ENCODE measurements at places on chromosomes 1 and 21.

- no peak for DNase-seq
Observed at GRCh38 chr1:15719381-15720120, 16.5 kb upstream of the SLC25A34 start.

GRCh38 chr1:29961293-29962059, 725.2 kb downstream of the PTPRU start:
- DNase-seq, result no peak

DNA sequence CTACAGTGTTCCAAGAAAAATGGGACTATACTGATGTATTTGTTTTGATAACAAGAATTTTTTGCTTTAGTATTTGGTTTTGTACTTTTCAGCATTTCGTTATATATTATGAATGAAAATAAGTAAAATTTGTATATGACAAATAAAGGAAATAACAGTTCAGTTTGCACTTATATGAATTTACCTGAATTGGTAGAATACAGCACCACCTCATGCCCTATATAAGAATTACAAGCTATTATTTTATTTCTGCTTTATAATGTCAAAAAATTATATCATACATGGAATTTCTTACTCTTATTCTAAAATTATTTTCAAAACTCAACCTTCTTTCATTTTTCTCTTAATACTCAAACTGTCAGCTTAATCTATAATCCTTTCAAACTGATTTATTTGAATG, 14.6 kb downstream of the EFCAB7 start:
- DNase-seq, result no peak

DNA sequence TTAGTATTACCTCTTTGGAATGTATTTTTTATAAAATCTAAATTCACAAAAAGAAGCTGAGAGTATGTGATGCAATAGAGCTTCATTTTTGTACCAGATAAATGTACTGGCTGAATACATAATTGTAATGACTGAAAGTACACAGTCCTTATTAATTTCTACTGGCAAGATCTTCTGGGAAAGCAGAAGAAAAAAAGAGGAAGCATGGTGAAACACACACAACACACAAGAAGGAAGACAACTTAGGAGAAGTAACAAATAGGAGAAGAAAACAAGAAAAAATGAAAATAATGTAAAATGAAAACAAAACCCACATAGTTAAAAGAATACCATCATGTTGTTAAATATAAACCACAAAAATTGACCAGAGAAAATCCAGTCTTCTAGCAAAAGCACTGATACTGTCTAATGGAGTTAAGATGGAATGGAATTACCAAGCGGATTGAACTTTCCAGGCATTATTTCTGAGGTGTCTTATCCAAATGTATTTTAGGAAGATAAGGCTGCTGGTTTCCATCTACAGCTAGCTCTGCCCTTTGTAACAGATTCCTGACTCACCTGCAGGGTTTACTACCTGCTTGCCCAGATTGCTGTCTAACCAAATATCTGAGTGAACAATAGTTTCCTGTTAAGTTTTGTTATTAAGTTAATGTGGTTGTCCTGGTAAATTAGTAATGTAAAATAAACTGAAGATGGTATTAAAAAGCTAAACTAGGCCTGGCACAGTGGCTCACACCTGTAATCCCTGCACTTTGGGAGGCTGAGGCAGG, 4.5 kb upstream of the COP1 start:
- DNase-seq, result no peak

- DNase-seq, result peak; percentile 69
Observed at GRCh38 chr1:33181921-33182341, at the start of gene TRIM62. TSS of gene TRIM62 (minus strand) at chr1:33182043. CDS start at chr1:33181432, 611 bp downstream.

GRCh38 chr1:172375211-172375631, 45.3 kb upstream of the C1orf105 start:
- DNase-seq, result no peak

- no peak for DNase-seq
Observed at GRCh38 chr1:244647819-244648218, 5.1 kb upstream of the DESI2 start.

DNA sequence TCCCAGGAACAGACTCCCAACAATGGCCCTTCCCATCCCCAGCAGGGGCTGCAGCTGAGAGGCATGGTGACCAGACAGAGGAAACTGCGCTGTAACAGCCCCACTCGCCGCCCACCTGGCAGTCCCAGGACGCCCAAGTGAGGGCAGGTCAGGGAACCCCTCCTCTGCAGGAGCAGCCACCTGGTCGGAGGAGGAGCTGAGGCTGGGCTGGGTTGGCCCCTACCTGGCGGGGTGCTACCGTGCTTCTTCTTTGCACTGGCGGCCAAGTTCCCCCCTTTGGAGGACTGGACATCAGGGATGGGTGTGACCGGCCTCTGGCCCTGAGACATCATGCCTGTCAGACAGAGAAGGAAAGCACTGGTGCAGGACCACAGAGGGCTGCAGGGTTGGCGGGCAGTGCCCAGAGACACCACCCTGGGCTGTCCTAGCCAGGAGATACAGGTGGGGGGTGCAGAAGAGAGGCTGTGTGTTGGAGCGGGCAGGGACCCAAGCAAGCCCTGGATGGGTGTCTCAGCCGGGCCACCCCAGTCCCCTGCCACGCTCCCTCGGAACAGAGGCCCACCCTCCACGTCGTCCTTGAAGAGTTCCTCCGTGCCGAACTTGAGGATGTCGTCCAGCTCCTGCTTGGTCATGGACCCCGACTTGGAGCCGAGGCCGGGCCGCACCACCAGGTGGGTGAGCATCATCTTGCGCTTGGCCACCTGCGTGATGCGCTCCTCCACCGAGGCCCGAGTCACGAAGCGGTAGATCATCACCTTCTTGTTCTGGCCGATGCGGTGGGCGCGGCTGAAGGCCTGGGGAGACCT, 51.6 kb downstream of the CHD5 start:
- DNase-seq, result no peak

DNA sequence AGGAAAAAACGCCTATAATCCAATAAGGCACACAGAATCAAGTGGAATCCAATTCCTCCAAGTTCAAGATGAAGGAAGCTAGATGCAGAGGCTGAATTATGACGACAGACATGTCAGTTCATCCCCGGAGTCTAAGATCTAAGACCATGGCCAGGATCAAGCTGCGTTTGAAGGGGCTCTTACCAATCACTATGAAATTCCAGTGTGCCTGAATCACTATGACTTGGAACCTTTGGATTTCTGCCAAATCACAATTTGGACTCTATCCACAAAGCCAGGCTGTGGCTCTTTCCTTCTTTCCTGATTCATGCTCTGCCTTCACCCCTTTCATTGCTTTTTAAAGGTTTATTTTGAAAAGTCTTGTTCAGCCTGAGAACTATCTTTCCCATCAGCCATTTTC, 17.1 kb downstream of the OLIG2 start:
- DNase-seq, result no peak

- no peak for DNase-seq
Observed at GRCh38 chr1:55005351-55006140, 6.8 kb downstream of the BSND start.

GRCh38 chr21:19489930-19490329, 1086.3 kb upstream of the TMPRSS15 start:
- no peak for DNase-seq

DNA sequence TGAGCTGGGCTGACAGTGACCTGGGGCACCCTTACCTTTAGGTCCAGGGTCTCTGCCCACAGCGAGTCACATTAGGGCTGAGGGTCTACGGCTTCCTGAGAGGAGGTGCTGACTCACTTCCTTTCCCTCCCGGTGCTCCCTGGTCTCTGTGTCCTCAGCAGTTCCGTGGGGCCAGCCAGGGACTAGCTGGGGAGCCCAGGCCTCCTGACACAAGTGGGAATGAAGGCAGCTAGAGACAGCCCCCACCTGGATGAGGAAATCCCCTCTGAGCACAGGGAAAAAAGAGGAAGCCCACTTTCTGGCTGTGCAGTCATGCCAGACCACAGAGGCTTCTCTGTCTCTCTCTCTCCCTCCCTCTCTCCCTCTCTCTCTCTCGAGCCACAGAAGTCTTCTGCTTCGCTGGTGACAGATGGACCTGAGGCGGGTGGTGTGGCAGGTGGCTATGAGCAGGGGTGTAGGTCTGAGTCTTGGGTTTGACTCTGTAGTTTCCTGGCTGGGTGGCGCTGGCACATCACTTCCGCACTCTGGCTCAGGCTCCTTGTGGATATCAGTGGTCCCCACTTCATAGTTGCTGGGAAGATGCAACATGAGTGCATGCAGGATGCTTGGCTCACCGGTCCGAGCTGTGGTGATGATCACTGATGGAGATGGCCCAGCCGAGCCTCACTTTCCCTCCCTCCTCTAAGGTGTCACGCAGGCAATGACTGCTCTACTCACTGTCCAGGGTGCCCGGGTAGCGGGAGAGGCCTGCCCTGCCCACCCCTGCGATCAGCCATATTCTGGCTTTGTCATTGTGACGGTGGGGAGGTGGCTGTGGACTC, 3.5 kb downstream of the SLC66A1 start:
- no peak for DNase-seq

GRCh38 chr1:97457446-97458089, 463.3 kb downstream of the DPYD start:
- no peak for DNase-seq

DNA sequence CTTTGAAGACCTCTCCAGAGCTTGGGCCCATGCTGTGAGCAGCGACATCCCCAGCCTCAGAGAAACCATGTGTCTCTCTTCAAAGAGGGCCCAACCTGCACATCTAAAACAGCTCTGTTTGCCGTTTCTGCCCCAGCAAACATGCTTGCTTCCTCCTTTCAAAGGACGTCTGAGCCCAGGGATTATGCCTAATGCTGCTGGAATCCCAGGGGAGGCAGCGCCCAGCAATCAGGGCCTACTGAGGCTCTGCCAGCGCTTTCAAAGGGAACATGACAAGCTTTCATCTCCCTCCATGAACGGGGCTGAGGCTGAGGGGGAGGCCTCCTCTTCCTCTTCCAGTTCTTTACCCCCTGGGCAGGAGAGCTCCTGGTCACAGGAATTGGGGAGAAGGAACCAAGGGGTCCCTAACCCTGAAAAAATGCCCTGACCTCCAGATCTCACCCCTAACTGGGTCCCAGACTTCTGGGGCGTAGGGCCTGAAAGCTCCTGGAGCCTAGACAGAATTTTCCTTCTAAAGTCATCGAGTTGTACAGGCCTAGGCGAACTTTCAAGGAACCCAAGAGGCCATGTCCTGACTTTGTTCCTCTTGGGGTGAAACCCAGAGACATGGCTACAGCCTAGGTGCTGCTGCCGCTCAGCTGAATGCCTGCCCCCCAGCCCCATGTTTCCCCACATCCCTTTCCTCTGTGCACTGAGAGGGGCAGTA, 13.4 kb upstream of the ASCL5 start:
- DNase-seq, result no peak

DNA sequence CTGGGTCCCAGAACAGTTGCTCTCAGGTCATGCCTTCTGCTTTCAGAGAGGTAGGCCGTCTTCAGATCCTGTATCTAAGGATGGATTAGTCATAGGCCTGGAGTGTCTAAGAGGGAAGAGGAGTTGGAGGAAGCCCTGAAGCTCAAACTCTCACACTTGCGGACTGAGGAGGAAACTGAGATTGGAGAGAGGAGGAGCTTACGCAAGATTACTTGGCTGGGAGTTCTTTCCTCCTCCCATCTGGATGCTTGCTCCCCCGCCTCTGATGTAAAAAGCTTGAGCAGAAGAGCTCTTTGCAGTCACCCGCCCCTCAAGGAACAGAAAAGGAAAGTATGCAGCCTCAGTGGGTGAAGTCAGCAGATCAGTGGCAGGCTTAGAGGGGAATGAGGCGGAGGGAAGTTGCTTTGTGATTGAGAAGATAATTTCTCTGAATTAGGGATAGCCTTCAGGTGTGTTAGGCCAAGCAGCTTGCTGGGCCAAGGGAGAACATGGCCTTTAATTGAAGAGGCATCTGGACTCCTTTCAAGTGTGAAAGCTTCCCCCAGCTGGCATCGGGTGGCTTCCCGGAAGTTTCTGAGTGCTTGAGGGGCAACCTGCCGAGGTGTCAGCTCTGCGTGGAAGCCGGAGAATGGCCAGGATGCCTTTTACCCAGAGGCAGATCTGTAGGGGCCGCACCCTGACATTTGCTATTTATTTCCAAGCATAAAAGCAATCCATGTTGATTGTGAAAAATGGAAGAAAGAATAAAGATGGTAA, 6.6 kb downstream of the ADORA1 start:
- no peak for DNase-seq

DNA sequence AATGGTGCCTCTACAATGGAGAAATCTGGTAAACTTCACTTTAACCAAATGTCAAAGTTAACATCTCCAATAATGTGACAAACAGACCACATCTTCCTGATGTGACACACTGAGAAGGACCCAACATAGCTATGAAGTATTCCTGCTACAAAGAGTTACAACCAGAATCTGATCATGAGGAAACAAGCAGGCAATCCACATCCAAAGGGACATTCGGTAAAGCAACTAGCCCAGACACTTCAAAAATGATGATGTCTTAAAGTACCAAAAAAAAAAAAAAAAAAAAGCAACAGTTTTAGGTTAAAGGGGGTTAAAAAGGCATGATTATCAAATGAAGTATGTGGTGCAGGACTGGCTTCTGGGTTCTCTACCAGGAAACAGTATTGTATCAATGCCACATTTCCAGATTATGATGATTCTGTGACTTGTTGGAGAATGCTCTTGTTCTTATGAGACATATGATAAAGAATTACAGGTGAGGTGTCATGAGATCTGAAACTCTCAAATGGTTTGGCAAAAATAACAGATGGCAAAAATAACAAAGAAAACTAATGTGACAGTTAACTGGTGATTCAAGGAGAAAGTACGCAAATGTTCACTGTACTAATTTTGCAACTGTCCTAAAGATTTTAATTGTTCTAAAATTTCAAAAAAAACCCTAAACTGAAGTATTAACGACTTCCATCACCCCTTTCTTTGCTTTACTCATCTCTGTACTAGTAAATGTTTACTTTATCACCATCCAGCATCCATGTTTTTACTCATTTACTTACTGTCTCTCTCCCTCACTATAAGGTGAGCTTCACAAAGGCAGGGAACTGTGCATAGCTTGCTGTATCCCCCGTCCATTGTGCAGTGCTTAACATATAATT, 2.8 kb downstream of the CD58 start:
- DNase-seq, result no peak

DNA sequence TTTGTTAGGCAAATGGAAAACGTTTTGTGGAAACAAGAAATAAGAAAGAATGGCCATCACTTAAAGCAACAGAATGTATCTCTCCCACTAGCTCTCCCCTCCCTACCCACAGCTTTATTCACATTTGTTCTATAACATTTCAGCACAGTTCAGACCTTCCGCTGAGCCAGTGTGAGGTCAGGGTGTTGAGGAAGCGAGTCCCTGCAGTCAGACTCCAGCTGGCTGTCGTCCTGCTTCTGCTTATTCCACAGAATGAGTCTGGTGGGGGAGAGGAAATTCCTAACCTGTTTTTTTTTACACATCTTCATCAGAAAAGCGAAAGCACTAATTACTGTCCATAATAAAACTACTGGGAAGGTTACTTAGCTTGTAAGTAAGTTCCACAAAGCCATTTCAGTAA, 39.0 kb downstream of the MRPL39 start:
- no peak for DNase-seq

DNA sequence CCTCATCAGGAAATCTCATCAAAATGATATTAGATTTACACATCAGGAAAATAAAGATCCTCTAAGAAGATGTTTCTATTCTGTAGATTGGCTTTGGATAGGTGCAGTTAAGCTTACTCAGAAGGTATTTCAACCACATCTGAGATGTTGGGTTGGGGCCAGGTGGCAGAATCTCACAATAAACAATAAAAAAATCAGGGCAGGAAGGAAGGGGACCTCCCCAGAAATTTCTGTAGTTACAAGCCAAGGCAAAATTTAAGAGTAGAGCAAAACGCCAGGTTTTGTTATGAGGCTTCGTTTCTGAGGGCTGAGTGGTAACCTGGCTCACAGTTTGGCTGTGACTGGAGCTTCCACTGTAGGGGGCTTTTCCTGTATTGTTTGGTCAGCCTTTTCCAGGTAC, 84.8 kb downstream of the HUNK start:
- DNase-seq, result no peak

GRCh38 chr1:170530972-170531757, 801 bp upstream of the GORAB start:
- DNase-seq, result no peak

Measured in stimulated activated CD4-positive, alpha-beta T cell treated with anti-CD3 and anti-CD28 coated beads, Interleukin-1b, Interleukin-23, amount 100 ng/mL, for 24 hours (primary cell).